Suppressor macrophage (primary cell): ENCODE measurements at places on chromosomes 4 and X.
A peak's percentile ranks its signal among the peaks of the same experiment; 100 is the strongest.

- no peak for DNase-seq
Observed at GRCh38 chr4:152983774-152984411, 47.8 kb downstream of the FHDC1 start.

- peak; percentile 39 for DNase-seq
Observed at GRCh38 chrX:9087271-9088040, 53.5 kb upstream of the FAM9B start.

GRCh38 chr4:30789219-30789671, 69.1 kb downstream of the PCDH7 start:
- DNase-seq = no peak

- DNase-seq = no peak
Observed at GRCh38 chr4:163757219-163757618, 262.7 kb downstream of the TMA16 start.

DNA sequence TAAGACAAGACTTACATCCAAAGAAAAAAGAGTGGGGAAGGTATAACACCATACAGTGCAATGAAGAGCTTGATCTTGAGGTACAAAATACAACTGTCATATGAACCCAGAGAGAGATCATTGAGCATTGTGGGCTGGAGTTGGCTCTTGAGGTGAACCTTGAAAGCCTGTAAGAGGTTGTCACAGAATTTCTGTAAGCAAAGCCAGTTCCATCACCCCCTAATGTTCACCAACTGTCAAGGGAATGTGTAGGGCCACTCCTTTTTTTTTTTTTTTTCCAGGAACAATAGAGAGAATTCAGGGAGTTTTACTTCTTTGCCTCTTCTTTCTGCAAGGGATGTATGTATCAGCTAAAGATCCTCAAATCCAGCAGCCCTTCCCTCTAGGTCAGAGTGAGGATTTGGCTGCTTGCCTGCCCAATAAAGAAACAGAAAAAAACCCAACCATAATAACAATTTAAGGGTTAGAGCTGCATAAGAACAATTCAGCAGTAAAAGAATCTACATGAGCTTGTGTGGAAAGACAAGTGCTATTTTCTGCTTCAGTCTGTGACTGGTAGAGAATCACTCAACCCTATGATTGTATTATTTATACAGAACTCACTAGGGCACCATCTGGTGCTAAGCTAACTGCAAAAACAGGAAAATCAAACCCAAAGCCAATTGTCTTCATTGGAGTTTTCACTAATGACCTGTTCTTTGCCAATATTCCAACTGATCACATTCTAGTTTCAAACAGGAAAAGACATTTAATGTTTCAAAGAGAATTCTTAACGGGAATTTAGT, 217.5 kb upstream of the TEX13C start:
- no peak for DNase-seq

DNA sequence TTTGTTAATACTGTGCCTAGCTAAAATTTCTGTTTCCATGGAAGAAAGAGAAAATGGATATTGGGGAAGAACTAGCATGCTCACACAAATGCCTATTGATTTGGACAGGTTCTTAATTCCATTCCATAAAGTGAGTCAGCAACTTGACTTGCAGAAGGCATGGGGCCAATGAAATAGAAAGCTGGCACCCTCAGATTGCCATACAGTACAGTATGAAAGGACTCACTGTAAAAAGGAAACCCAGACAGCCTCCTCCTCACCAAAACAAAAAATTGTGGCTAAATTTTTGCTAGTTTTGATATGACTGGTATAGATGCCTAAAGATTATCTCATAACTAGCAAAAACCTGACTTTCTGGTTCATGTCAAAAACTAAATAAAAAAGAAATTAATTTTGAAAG, 11.2 kb upstream of the TAB3 start:
- DNase-seq = no peak

GRCh38 chrX:39477762-39478120, 620.0 kb downstream of the BCOR start:
- peak; percentile 36 for DNase-seq

DNA sequence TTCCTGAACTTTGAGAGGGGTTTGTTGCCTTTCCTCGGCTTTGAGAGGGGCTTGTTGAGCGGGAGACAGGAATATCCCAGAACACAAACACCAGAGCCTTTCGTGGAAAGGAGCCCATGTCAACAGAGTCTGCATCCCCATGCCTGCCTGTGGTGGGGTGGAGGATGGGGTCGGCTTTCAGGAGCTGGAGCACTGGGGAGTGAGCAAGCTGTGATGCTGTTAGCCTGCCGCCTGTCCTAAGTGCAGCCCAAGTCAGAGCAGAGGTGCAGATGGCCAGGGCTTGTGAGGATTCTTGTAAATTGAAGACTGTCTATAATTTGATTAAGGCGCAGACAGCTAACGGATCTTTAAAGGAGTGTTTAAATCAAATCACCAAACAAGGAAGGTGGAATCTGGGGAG, 103.3 kb upstream of the ANK2 start:
- no peak for DNase-seq

DNA sequence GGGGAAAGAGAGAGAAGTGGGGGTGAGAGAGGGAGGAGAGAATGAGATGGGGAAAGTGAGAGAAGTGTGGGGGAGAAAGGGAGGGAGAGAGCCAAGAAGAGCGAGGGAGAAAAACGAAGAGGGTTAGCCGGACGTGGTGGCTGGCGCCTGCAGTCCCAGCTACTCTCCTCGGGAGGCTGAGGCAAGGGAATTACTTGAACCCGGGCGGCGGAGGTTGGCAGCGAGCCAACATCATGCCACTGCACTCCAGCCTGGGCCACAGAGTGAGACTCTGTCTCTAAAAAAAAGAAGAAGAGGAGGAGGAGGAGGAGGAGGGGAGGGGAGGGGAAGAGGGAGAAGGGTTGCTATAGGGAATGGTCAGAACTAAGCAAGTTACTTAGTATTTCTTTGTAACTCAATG, 1.7 kb upstream of the NXT2 start:
- no peak for DNase-seq

- no peak for DNase-seq
Observed at GRCh38 chr4:152115118-152115517, 354.3 kb upstream of the GATB start.

DNA sequence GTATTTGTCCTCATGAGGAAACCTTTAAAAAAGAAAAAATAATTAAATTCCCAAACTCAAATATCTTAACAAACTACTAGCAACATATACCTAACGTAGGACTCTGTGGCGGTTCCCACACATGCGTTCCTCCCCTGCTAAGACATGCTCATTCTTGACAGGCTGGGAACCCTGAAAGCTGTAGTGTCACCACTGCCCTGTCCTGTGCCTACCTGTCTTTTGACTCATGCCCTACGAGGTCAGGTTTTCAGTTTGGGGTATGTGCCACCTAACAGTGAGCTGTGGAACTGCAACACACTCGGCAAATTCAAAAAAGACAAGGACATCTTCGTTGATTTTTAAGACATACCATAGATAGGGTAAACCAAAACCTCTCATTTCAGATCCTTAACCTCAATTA, 17.8 kb downstream of the IDS start:
- DNase-seq = no peak

- DNase-seq = peak; percentile 8
Observed at GRCh38 chr4:118139241-118139640, 105.0 kb downstream of the NDST3 start.

- no peak for DNase-seq
Observed at GRCh38 chr4:2071252-2071911, 12.3 kb downstream of the NAT8L start.

DNA sequence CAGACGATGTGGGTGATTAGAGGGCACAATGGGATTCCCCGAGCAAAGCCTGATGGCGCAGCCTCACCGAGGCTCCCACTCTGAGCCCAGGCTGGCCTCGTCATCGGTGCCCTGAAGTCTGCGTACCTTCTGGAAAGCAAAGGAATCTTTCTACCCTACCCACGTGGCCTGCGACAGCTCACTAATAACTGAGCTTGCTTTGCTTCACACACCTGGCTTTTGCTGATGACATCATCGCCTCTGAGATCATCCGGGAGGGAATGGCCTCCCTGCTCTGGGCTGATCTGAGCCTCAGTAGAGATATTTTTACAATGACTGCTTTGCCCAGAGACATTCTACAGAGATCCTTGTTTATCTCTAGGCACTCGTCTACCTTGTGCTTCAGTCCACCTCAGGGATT, 45.4 kb upstream of the PDLIM3 start:
- DNase-seq = no peak

GRCh38 chr4:79385641-79386040, 22.4 kb downstream of the GK2 start:
- no peak for DNase-seq

- no peak for DNase-seq
Observed at GRCh38 chrX:110509755-110510532, 151.3 kb downstream of the RTL9 start.

DNA sequence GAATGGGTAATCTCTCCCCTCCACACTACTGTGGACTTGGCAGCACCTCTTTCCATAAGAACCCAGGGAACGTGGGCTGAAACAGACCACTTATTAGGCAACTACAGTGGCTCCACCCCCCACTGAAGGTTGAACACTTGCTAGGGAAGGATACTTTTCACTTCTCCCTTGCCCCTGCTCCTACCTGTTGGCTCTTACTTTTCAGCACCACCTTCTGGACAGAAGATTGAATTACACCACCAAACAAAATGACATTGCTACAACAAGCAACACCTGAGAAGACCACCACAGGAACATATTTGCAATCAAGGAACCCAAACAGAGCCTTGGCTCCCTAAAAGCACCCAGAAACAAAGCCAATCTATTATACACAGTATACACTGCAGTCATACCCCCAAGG, 132.1 kb upstream of the CXCL13 start:
- peak; percentile 9 for DNase-seq

DNA sequence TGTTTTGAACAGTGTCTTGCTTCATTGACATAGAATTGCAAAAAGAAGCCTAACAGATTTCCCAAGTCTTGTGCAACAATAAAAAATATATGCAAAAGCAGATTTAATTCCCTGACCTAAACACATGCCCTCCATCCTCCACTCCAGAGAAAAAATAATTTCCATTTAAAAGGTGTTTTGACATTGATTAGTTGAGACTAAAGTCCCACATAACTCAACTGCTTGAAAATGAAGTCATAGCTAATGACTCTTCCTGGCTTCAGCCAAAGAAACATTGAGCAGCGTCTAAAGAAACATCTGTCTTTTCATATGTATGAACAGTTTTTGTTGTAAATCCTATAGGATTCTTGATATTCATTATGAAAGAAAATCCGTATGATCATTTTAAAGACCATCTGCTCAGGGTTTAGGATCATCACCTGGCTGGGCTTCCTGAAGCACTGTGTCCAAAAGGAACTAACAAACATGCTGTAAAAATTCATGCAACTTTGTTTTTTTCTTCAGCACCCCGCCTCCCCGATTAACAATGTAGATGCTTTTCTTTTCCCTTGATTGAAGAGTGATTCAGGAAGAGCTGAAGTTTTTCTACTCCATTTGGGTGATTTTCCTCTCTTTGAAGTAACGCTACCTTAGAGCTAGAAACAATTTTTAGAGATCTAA, 273.4 kb downstream of the HS3ST1 start:
- no peak for DNase-seq

DNA sequence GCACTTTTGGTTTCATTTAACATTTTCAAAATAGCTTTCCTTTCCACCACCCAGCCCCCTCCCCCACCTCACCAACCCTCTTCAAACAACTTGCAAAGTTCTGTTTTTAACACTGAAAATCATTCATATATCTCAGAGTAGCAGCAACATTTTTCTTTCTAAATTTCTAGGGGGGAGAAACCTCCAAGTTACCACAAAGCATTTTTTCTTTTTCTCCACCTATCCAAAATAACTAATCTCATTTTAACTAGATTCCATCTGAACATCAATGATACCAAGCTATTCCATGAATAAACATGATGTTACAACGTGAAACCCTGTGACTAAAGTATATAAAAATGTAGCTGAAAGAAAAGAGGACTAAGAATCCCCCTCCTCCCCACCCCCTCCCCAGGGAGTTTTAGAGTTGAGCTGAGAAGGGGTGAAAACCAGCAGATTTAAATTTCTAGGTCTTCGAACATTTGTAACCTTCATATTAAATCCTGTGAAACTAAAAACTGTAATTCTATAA, 5.2 kb downstream of the LDB2 start:
- DNase-seq = no peak

DNA sequence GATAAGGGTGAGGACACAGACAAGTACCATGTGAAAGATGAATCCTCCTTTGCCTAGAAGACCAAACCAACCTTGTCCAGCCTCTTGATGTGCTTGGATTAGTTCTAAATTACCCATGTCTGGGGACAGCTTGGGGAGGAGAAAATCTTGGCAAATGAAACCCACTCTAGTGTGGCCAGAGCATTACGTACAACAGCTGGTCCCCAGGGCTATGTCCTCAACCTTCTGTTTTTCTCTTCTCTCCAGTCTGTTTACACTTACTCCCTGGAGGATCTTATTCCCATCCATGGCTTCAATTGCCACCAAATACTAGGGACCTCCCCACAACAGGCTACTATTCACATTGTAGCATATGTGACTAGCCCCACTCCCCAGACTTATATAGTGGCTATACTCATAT, 384.5 kb downstream of the OPHN1 start:
- DNase-seq = no peak

GRCh38 chr4:149166876-149167275, 648.8 kb downstream of the IQCM start:
- no peak for DNase-seq

DNA sequence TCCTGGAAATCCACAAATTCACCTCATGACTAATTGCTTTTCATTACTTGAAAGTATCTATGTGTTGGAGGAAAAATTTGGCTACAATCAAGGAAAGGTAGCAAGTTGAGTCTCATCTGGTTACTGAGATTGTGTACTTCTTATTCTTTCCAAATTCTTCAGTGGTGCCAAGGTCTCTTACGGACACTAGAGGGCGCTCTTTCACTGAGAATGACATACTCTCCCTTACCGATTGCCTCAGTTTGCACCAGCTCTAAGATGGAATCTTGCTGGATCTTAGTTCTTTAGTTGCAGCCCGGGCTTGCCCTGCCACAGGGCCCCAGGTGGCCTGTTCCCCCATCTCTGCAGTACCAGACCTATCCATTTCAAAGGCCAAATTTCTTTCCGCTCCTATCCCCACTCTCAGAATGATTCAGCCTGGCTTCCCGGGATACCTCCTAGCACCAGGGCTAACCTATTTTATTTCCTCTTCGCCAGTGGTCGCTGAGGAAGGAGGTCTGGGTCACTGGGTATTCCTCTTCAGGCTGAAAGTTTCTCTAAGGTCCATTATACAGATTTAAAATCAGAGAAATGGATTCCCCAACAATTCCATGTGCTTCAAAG, 24.6 kb upstream of the GPR50 start:
- DNase-seq = peak; percentile 57

DNA sequence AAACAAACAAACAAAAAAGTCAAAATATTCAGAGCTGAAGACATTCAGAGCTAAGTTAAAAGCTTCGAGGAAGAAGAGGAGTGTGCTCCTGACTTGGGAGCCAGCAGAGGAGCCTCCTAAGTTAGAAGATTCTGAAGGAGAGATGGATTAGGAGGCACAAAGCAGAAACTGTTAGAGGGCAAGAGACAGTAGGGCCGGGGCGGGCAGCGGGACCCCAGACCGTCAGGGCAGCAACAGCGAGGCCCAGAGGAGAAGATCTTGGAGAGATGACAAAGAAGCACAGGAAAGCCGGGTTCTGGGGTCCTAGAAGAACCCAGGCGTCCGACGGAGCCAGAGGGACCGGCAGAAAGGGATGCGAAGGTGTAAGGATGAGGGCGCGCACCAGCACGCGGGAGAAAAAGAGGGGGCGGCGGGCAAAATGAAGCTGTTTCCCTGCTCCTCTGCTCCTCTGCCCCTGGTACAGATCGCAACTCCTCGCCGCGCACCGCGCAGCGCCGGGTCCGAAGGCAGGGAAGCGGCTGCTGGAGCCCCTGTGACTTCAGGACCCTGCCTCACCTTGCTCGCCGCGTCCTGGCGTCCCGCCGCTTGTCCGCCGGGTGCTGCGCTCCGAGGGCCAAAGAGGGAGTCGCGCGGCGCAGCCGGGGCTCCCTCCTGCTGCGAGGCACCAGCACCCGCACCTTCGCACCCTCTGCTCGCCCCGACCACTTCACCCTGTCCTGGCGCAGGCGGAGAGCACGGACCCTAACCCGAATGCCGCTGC, 477 bp downstream of the KLHL13 start:
- no peak for DNase-seq
